ENCODE measurements at places on chromosomes 2 and 18. TPM values are rescaled to one million over a fixed set of nuclear protein-coding genes. Genes with fewer than 3 reads are reported as not detected.

GRCh38 chr2:172256886-172257285 is 154.2 kb upstream of the DLX2 start:
- DNase-seq: no peak

GRCh38 chr2:149036507-149037293 is 1.8 kb upstream of the LYPD6B start:
- no peak for DNase-seq

IL36B gene
- not detected for total RNA-seq

- no peak for DNase-seq
Observed at GRCh38 chr2:136225950-136226835, 108.2 kb upstream of the CXCR4 start.

DNA sequence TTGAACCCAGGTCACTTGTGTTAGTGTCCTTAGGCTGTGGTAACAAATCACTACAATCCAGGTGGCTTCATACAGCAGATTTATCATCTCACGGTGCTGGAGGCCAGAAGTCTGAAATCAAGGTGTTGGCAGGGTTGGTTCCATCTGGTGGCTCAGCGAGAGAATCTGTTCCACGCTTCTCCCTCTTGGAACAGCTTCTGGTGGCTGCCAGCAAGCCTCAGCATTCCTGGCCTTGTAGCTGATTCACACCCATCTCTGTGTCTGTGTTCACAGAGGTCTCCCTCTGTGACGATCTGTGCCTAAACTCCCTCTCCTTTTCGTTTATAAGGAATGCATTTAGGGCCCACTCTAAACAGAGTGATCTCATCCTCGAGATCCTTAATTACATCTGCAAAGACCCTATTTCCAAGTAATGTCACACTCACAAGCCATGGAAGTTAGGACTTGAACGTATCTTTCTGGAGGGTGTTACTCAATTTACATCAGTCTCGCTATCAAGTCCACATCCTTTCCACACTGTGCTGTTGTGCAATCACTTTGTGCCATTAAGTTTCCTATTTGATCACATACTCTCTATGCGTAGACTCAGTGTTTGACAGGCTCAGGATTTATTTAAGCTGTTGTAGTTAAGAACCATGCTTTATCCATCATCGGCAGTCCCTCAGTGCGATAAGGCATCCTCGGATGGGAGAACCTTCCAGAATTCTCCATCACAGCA is 164.4 kb downstream of the SOCS6 start:
- no peak for DNase-seq

CNGA3 gene
- not detected for total RNA-seq

PSTPIP2 gene
- 2.7 TPM for total RNA-seq

CYP27C1 gene
- 0.10 TPM for total RNA-seq

DNA sequence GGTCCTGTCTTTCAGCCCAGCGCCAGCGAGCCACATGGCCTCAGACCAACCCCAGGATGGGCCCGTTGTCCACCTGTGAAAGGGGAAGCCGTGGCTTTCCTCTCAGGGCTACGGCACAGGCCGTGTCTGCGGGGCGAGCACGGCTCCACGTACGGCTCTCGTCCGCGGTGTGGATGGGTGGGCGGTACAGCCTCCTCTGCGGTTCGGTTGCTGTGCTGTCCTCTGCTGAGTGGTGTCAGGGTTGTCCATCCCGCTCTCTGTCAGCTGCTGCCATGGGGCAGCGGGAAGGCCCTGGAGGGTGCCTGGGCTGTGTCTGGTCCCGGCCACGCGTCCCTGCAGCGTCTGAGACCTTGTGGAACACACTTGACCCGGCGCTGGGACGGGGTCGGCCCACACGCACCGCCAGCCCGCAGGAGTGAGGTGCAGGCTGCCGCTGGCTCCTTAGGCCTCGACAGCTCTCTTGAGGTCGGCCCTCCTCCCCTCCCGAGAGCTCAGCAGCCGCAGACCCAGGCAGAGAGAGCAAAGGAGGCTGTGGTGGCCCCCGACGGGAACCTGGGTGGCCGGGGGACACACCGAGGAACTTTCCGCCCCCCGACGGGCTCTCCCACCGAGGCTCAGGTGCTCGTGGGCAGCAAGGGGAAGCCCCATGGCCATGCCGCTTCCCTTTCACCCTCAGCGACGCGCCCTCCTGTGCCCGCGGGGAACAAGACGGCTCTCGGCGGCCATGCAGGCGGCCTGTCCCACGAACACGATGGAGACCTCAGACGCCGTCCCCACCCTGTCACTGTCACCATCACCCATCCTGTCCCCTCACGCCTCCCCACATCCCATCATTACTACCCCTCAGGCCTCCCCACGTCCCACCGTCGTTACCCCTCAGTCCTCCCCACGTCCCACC is 128.7 kb downstream of the NFATC1 start:
- no peak for DNase-seq

- DNase-seq: no peak
Observed at GRCh38 chr2:10489842-10490555, 41.9 kb upstream of the ODC1 start.

DNA sequence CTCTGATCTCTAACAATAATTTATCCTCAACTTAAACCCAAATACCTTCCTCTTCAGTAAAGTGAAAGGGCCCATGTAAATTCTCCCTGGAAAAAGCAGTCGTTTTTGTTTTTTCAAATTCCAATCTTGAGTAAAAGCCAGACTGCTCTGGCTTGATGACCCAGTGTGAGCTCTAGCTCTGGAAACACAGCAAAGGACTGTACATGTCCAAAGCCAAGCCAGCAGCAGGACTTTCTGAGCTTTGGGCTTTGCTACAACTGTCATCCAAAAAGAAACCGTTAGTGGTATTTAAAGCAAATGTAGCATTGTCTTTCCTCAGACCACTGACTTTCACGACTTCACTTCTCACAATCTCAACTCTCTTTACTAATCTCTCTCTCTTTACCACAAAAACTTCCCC is 25.4 kb downstream of the SH3YL1 start:
- no peak for DNase-seq

NOL4 gene
- total RNA-seq: 0.35 TPM

- no peak for DNase-seq
Observed at GRCh38 chr2:60844105-60844504, 37.3 kb upstream of the REL start.

- DNase-seq: no peak
Observed at GRCh38 chr2:11674983-11675382, 5.0 kb upstream of the NTSR2 start.

STEAP3 gene
- 11.8 TPM for total RNA-seq

- no peak for DNase-seq
Observed at GRCh38 chr2:33358878-33359277, 117.6 kb upstream of the RASGRP3 start.

- no peak for DNase-seq
Observed at GRCh38 chr2:222518570-222519381, 94.4 kb downstream of the SGPP2 start.

- no peak for DNase-seq
Observed at GRCh38 chr2:185583058-185583816, 155.4 kb upstream of the FSIP2 start.

DNA sequence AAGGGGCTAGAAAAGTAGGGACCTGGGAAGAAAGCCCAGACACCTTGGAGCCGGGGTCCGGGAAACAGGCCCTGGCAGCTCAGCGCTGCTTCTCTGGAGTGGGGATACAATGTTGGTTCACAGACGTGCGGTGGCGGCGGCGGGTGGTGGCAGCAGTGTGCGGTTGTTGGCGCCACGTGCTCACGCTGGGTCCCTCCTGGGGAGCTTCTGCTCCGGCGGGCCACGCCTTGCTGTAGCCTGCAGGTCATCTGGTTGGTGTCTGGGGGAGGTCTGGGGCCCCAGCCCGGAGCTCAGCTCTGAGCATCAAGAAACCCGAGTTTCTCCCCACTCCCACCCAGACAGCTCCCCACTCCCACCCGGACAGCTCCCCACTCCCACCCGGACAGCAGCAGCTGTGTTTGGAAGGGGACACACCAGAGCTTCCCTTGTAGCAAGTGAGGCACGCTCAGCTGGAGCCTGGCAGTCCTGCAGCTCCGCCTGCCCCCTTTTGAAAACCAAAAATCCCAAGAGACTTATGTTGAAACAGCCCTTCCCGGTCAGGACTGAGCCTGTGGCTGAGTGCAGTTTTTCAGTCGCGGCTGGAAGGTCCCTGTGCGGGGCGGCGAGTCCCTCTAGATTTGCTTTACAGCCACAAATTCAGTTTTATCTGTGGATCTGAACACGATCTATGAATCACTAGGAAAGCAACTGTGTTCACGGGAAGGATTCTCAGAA is 46.9 kb downstream of the NFATC1 start:
- DNase-seq: peak; percentile 48

DNA sequence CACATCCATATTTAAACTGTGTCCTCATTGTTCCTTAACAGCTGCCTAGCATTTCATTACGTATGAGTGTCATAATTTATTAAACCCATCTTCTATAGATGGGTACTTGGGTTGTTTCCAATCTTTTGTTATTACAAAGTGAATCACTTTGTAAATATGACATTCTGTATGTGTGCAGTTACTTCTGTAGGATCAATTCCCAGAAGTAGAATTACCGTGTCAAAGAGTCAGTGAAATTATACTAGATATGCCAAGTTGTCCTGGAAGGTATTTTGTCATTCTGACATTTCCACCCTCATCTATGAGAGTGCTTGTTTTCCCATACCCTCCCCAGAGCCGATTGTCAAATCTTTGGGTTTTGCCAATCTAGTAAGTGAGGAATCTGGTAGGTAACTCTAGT is 194.5 kb upstream of the APCDD1 start:
- DNase-seq: no peak

GRCh38 chr18:37297106-37297505 is 268.5 kb downstream of the CELF4 start:
- DNase-seq: no peak

GRCh38 chr2:159946326-159946999 is 116.0 kb downstream of the PLA2R1 start:
- DNase-seq: no peak

GRCh38 chr2:153963256-153963655 is 91.5 kb downstream of the GALNT13 start:
- no peak for DNase-seq

GAREM2 gene
- 3.6 TPM for total RNA-seq

GRCh38 chr2:170217778-170218251 is 39.9 kb downstream of the MYO3B start:
- DNase-seq: no peak

SLC40A1 gene
- total RNA-seq: 57.5 TPM

CDKL4 gene
- 0.59 TPM for total RNA-seq

DNA sequence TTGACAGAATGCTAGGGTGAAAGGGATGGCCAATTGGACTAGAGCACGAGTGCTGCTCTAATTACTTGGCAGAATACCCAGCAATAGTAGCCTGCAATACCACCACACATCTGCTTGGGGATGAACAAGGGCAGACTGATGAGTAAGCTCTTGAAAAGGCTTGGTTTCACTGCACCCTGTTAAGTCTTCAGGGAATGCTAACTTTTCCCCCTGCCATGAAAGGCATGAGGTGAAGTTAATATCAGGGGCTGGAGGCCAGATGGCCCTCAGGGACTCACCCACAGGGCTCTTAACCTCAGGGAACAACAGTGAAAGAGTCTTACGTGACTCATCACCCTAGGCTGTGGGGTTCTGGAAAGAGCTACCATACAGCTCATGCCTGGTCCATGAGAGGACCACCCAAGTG is 51.7 kb upstream of the MYL1 start:
- DNase-seq: no peak

GRCh38 chr2:120863661-120864320 is 128.1 kb downstream of the GLI2 start:
- peak; percentile 48 for DNase-seq
